ENCODE measurements at places on chromosomes 13 and 19.

DNA sequence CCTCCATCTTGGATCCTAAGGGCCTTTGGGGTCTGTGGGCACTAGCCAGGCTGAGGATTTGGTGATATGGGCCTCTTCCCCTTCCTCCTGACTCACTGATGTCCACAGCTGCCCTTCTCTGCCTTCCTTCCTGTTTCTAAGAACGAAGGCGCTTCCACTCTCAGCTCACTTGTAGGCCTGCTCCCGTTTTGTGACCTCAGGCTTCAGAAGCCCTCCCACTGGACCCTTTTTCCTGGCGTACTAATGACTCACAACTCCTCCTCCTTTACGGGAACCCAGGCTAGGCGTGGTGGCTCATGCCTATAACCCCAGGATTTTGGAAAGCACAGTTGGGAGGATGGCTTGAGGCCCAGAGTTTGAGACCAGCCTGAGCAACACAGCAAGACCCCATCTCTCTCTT is 55.6 kb downstream of the TMED1 start:
- peak; percentile 57 for DNase-seq

- DNase-seq = no peak
Measured at GRCh38 chr13:20998649-20999415, 62.6 kb downstream of the LATS2 start.

GRCh38 chr13:29956853-29957252 is 106.4 kb upstream of the UBL3 start:
- no peak for DNase-seq

DNA sequence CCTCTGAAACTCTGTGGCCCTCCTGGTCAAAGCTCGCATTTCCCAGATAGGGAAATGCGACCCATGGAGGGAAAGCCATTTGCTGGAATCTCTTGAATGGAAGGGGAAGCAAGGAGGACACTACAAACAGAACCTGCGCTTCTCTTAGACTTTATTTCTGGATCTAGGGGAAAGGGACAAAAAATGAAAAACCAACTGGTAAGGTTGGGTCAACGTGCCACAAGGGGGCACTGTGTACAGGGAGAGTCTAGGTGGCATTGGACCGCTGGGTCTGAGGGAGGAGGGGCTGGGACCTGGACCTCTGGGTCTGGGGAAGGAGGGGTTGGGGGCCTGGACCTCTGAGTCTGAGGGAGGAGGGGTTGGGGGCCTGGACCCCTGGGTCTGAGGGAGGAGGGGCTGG is 5.0 kb downstream of the KLK4 start:
- DNase-seq = peak; percentile 32

DNA sequence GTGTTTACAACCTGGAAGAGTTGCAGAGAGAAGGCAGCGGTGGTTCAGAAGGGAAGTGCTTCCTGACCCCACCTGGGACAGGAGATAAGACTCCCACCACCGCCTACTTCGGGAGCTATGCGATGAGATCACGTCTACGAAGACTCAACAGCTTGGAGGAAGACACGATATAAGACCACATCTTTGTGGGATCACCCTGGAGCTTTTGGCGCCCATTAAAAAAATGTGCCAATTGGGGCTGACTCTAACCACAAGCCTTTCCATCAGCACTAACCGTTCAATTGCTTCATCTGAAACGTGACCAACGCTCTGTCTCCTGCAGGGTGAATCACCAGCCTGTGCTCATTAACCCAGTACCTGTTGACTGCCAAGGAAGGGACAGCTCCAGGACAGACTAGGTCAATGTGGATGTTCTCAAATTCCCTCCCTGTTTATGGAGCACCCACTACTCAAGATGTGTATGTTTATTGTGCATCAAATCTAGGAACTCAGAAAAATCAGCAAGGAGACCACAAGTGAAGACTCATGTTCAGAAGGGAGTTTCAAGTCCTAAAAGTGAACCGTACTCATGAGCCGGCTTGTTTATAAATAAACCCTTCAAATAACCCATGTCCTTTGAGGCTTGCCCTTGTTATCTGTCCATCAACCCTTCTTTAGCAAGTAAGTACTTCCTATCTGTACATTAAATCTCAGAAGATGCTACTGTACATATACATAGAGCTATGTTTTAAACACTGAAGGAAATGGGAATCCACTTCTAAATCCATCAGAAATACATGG is 67.5 kb downstream of the LATS2 start:
- no peak for DNase-seq

All from lung microvascular endothelial cell (primary cell).